ENCODE measurements at places on chromosomes 4 and X. TPM values are rescaled to one million over a fixed set of nuclear protein-coding genes. Genes with fewer than 3 reads are reported as not detected.

Gene OTUD6A
- total RNA-seq = not detected

Gene RPS3A
- 7,127 TPM for total RNA-seq

Gene TLR8
- 0.44 TPM for total RNA-seq

Gene MAGEC3
- total RNA-seq = 0.04 TPM
